ENCODE measurements at places on chromosomes 6 and 20. TPM values are rescaled to one million over a fixed set of nuclear protein-coding genes. Genes with fewer than 3 reads are reported as not detected.

The WFDC2 gene
- not detected for total RNA-seq

The ZBTB12 gene
- total RNA-seq, result 2.6 TPM

The ZNF334 gene
- total RNA-seq, result 1.7 TPM

The ZC2HC1B gene
- total RNA-seq, result not detected

The KIF13A gene
- 34.5 TPM for total RNA-seq

The STX7 gene
- 24.0 TPM for total RNA-seq

The PAX1 gene
- not detected for total RNA-seq

The PIM1 gene
- 3.6 TPM for total RNA-seq

The TNXB gene
- under 0.01 TPM for total RNA-seq

The BHLHE23 gene
- total RNA-seq, result not detected

The C20orf141 gene
- total RNA-seq, result not detected

The MYLK2 gene
- 0.32 TPM for total RNA-seq

The LY6G6D gene
- not detected for total RNA-seq

The NEU1 gene
- total RNA-seq, result 58.1 TPM

The STMND1 gene
- total RNA-seq, result not detected

The BNIP5 gene
- total RNA-seq, result not detected

The SLC22A16 gene
- total RNA-seq, result not detected

The KCNK5 gene
- not detected for total RNA-seq

The LY6G5C gene
- total RNA-seq, result under 0.01 TPM

The ZBP1 gene
- total RNA-seq, result not detected

The OPRL1 gene
- total RNA-seq, result 0.61 TPM

The NRSN1 gene
- total RNA-seq, result not detected

The ILRUN gene
- total RNA-seq, result 42.9 TPM

The STX11 gene
- 4.5 TPM for total RNA-seq

The MRPS18A gene
- 54.9 TPM for total RNA-seq

The PPP1R3G gene
- total RNA-seq, result 0.32 TPM

The SAPCD1 gene
- not detected for total RNA-seq

The SEMG1 gene
- total RNA-seq, result not detected

The SUMO4 gene
- 0.32 TPM for total RNA-seq

The MYMX gene
- total RNA-seq, result not detected

The FILIP1 gene
- total RNA-seq, result 16.2 TPM

The OLIG3 gene
- total RNA-seq, result not detected

The ULBP3 gene
- total RNA-seq, result 6.1 TPM

The SCRT2 gene
- total RNA-seq, result not detected

The BTNL2 gene
- total RNA-seq, result not detected

The CCR6 gene
- not detected for total RNA-seq

The SMOC2 gene
- not detected for total RNA-seq

The EPPIN gene
- total RNA-seq, result not detected

The MAP7 gene
- total RNA-seq, result 0.32 TPM

The COL9A1 gene
- not detected for total RNA-seq

The BMP6 gene
- 248 TPM for total RNA-seq

The CCM2L gene
- total RNA-seq, result 9.1 TPM

The LBP gene
- not detected for total RNA-seq

The NKAPL gene
- 0.30 TPM for total RNA-seq

All from epithelial cell of umbilical artery (primary cell).